ENCODE measurements at places on chromosomes 1 and 21. TPM values are rescaled to one million over a fixed set of nuclear protein-coding genes. Genes with fewer than 3 reads are reported as not detected.

- ATAC-seq: peak; percentile 68
These were observed at the start of gene PIK3CD for GRCh38 chr1:9651565-9652378. Gene PIK3CD (plus strand): TSS chr1:9651731. CDS start chr1:9710456, 58,725 bp downstream.

GRCh38 chr21:46155514-46156377, at the start of gene FTCD:
Gene FTCD (minus strand): TSS chr21:46155579. CDS start chr21:46155523, 56 bp downstream.
- ATAC-seq: no peak

- no peak for ATAC-seq
These were observed 14.0 kb upstream of the TRIM67 start for GRCh38 chr1:231147896-231148295.

DNA sequence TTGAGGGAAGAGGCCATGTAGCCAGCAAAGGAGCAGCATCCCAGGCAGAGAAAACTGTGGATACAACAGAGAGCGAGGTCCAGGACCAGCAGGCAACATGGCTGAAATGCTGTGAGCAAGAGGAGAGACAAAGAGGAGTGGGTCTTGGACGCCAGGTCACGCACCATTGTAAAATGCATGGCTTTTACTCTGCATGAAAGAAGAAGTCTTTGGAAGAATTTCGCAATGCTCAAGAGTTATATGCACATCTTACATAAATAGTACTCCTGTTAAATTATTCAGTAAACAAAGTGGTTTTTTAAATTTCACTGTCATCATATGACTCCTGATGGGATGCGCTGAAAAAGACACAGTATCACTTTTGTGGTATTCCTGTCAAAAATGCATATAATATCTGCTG, 3.5 kb downstream of the CD244 start:
- ATAC-seq: peak; percentile 68

- no peak for ATAC-seq
These were observed 1258.5 kb upstream of the ADGRL2 start for GRCh38 chr1:80542231-80542630.

DNA sequence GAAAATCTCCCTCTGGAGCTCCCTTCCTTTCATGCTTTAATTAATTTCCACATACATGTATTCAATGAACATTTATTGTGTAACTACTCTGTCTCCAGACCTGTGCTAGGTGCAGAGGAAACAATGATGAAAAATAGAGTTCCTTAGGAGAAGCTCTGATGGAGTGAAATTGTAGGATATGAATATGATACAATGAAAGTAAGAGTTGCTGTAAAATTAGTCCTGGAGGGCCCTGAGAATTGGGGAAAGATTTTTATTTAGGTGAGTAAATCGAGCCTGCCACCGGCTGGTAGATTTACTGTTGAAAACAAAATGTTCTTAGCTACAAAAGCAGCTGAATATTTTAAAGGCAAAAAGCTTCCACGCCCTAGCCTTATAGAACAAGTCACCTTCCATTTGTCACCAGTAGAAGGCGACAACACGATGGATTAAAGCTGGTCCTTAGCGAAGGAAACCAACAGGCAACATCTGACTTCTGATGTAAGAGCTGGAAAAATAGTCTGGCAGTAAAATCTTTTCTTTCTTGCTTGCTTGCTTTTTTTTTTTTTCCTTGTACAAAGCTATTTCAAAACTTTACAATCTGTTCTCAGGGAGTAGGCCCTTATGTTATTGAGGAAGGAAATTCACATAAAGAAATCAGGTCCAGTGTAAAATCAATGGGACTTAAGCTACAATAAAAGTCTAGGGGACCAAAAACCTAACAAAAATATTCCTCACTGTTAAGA, 82.0 kb upstream of the ROR1 start:
- peak; percentile 96 for ATAC-seq

DNA sequence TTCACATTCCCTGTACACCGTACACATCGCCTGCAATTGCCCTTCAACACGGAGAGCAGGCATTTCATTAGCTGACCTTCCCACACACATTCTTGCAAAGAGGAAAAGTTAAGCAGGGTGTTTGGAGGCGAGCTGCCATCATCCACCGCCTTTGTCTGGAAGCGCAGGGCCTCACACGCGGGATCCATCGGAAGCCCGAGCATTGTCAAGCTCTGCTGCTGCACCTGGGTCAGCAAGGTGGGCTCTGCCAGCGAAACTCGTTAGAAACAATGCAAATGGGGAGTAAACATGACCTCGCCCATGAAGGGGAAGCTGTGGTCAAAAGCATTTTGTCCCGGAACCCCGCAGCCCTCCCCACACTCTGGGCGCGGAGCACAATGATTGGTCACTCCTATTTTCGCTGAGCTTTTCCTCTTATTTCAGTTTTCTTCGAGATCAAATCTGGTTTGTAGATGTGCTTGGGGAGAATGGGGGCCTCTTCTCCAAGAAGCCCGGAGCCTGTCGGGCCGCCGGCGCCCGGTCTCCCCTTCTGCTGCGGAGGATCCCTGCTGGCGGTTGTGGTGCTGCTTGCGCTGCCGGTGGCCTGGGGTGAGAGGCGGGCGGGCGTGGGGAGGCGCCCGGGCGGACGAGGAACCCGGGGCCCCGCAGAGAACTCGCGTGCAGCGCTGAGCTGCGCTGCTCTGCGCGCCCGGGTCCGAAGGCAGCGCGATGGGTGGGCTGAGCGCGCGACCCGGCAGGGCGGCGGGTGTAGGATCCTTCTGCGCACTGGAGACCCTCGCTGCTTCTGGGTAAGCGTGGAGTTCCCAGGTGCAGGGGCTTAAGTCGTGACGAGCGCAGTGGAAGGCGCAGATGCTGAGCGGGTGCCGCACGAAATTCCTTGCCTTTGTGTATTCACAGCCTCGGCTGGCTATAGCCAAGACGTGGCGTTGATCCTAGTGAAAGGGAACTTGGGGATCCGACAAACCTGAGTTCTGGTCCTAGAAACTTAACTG, at the start of gene CR1:
Gene CR1 (plus strand): TSS at position 357 of the 992 bp plus-strand sequence. CDS start 111 bp downstream, at position 468.
- peak; percentile 83 for ATAC-seq

CCDC181 gene
- 0.75 TPM for total RNA-seq

RGS18 gene
- 0.41 TPM for total RNA-seq

PLCH2 gene
- 1.1 TPM for total RNA-seq
